T1000 (cell line): ENCODE measurements at places on chromosomes 2 and 18.
A peak's percentile ranks its signal among the peaks of the same experiment; 100 is the strongest.

DNA sequence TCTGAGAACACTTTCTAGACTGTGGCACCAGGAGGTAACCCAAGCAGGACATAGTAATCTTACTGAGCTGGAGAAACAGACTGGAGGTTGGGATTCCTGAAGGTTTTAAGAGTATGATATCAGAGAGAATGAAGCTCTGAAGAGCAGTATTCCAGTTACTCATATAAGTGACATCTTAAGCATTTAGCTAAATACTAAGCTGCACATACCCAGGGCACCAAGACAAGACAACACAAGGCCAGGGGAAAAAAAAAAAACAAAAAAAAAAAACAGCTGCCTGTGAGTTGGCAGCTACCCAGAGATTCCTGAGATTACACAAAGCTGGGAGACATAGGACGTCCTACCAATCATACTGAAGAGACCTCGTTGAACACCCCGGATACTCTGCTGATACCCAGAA lies 175.8 kb downstream of the SRBD1 start:
- no peak for DNase-seq

DNA sequence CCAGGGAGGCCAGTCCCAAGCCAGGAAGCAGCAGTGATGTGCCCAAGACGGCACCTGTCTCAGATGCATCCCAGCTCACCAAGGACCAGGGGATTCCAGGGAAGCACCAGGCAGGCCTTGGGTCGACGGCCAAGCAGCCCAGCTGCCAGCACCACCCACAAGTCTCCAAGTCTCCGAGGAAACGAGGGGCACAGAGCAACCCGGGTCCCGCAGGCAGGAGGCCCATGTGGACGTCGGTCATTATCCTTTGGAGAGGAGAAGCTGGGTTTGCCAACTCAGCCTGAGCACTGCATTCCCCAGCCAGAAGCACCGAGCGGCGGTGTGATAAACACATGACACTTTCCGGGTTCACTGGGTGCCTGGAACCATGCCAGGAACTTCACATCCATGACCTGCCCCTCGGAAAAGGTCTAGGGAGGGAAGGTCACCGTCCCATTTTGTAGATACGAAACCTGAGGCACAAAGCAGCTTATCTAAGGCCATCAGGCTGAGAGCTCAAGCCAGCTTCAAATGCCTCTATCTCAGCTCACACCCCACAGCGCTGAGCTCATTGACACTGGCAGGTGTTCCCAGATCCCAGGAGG lies 104.5 kb downstream of the ZNF516 start:
- DNase-seq = no peak

GRCh38 chr2:227772932-227773331 lies 27.2 kb downstream of the SCYGR8 start:
- no peak for DNase-seq

GRCh38 chr2:54077088-54077900 lies 38.1 kb upstream of the ACYP2 start:
- no peak for DNase-seq

DNA sequence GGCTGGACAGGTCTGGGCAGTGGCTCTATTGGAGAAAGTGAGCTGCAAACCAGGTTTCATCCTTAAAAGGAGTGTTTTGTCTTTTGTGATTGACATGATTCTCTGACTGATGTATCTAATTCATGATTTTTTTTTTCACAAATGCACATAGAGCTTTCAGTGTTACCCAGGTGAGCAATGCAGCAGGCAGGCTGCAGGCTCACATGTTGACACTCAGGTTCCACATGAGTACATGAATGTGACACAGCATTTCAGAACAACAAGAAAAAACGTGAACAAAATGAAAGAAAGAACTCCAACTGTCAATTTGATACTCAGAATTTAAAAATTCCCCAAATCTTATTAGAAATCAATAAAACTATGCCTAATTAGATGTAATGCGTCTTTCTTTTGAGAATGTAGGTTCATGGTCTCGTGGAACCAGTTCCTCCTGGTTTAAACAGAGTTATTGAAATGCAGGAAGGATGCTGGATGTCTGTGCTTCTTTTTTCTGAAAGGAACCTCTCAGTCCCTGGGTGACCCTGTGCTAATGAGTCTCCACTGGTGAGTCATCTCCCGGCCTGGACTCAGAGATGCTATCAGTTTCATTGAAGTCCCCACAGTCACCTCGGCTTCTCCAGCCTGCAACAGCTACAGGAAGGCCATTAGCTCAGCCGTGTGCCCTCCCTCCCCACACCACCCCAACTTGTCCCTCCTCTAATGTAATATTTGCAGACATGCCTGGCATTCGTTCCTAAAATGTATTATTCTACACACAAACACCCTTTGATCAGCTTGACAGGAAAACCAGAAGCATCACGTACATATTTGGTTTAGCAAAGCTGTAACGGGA lies 430.4 kb downstream of the LPIN1 start:
- peak; percentile 38 for DNase-seq

DNA sequence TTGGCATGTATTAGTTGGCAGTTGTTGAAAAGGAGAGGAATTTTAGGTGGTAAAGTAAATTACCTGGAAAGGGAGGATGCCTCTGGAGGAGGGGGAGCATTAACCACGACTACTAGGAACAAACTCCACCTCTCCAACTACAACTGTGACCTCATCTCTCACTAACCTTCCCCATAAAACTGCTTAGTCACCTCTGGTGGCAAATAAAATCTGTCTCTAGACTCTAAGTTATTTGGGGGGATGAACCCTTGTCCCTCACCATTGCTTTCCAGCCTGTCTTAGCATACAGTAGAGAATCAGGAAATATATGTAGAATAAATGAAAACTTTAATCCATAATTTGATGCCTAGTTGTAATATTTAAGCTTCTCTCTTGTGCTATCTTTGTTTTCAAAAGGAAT lies 27.6 kb upstream of the MYO1B start:
- DNase-seq = peak; percentile 19

DNA sequence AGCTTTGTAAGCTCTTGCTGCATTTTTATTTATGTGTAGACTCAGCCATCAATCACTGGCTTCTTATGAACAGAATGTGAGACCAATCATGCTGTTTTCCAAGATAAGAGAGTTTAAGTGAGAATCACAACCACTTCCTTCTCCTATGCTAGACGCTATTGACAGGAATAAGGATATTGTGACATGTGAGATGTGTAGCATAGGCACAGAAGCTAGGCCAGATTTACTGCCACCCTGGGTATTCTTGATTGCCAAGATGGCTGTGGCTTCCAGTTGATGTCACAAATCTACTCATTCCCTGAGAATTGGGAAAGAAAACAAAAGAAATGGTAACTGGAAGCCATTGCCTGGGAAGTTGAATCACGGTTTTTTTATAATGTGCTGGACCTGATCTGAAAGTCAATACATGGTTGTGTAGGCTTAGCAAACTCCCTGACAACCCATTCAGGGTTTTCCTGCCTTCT lies 49.9 kb downstream of the RAB27B start:
- DNase-seq = no peak

DNA sequence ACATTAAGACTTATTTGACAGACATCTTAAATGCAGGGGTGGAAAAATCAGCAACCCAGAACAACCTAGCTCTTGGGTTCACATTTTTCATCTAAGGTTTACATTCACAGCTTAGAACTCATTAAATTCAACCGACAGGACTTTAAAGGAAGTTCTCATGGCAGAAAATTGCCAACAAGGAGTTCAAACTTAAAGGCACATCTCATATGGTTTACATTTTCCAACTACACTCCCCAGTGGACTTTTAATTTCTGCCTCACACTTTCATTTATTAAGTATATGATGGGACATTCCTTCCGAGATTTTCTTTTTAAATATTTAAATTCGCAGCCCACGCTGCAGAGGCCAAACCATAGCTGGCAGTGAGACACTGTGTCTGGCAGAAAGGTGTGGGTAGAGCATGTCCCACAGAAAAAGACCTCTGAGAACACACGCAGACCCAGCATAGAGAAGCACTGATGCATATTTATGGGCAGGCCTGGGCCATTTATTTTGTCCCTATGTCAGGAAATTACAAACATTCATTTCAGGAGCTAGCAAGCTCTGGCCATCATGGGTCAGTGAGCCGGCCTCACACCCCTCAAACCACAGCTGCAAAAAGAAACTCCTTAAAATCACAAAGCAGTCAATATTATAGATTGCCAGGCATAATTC lies 46.3 kb downstream of the STK39 start:
- DNase-seq = no peak

GRCh38 chr2:31148514-31148913 lies 10.3 kb upstream of the GALNT14 start:
- DNase-seq = no peak

GRCh38 chr18:55224086-55224625 lies 264.9 kb upstream of the CCDC68 start:
- no peak for DNase-seq

- no peak for DNase-seq
Measured at GRCh38 chr2:58130238-58130637, 83.6 kb downstream of the VRK2 start.

- DNase-seq = no peak
Measured at GRCh38 chr2:206204710-206205109, 45.0 kb downstream of the EEF1B2 start.

GRCh38 chr18:49838381-49838780 lies 25.0 kb upstream of the ACAA2 start:
- DNase-seq = no peak

- no peak for DNase-seq
Measured at GRCh38 chr2:39468579-39469451, 31.7 kb upstream of the MAP4K3 start.

- DNase-seq = no peak
Measured at GRCh38 chr2:174343623-174344455, 9.1 kb downstream of the SP9 start.

- DNase-seq = no peak
Measured at GRCh38 chr18:74679679-74680076, 82.0 kb downstream of the ZNF407 start.

DNA sequence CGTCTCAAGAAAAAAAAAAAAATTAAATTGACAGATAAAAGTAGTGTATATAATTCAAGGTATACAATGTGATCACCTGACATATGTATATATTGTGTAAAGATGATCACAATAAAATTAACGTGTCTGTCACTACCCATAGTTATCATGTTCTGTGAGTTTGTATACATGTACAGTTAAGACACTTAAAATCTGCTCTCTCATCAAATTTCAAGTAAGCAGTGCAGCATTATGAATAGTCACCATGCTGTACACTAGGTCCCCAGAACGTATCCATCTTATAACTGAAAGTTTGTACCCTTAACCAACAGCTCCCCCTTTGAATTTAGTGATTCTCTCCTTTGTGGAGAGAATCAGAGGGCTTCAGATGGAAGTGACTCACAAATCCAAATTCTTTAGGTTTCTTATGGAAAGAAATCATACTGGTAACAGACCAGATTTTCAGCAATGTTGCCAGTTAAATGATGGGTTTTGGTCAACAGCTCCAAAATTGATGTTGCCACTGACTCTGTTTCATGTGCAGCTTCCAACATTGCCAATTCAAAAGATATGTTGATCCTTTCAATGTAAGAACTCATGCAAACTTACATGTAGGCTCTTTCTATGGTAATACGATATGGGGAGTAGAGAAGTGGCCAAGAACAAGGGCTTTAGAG lies 281.5 kb downstream of the AFF3 start:
- no peak for DNase-seq

GRCh38 chr2:237917696-237918374 lies 49.0 kb upstream of the UBE2F start:
- DNase-seq = no peak

DNA sequence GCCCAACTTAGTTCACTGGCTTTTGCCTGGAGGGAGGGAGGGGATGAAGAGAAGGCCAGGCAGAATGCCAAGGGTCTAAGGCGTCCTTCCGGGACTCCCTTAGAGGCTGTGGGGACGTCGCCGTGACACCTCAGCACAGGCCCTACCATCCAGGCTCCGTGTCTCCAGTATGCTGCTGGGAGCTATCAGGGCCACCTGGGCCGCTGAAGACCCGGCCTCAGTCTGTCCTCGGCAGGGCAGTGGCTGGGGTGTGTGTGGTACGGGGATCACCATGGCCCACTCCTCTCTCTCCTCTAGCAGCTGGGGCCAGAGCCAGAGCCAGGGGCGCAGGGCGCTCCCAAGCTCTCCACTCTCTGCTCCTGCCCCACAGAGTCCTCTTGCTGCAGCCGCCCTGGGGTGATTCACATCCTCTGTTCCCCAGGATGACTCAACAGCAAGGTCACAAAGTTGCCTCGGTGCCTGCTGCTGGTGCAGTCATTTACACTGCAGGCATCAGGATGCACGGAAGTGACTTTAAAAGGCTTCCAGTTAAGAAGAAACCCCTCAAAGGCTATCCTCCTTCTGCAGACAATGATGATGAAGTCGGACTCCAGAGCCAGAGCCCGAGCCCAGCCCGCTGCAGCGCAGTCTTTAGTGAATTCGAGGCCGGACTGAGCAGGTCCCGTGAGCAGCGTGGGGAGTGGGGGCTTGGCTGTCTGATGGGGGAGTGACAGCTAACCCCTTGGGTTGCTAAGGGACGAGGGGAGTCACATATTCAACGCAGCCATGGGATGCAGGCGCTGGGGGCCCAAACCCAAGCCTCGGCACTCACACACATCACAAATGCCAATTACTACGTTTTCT lies 31.9 kb downstream of the SNORC start:
- DNase-seq = peak; percentile 51

DNA sequence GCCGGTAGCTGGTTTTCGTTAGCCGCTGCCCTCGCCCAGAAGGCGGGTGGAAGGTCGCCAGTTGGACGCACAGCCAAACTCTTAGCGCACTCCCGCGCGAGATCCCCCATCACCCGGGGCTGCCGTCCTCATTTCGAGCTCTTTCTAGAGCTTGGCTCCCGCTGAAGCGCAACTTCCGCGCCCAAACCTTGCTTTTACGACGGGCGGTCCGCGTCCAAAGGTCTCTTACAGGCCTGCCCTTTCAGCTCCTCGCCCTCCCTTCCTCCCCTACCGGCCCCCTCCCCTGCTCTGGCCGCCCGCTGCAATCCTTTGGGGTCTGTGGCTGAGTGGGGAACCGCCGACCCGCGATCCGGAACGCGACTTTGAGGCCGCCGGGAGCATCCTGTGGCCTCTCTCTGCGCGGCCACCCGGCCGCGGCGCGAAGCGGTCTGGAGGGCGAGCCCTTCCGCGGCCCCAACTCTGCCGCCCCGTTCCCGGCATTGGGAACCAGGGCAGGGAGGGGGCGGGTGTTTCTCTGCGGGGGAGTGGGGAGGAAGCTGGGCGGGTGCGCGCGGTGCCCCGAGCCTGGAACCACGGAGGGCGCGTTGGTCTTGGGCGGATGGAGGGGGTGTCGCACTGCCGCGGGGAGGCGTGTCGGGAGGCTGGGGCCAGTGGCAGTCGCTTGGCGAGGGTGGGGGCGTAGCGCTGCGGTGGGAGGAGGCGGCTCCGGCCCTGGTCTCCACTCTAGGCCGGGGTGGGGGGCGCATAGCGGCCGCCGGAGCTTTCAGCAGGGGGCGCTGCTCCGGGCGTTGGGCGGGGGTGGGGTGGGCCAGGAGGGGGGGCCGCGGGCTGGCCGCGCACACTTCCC lies at the start of gene GDF7:
Gene GDF7, plus strand, starts transcription at position 841 of the 847 bp plus-strand sequence. CDS start 96 bp downstream, outside the sequence.
- DNase-seq = no peak
